ENCODE measurements at places on chromosomes 2 and 18.

DNA sequence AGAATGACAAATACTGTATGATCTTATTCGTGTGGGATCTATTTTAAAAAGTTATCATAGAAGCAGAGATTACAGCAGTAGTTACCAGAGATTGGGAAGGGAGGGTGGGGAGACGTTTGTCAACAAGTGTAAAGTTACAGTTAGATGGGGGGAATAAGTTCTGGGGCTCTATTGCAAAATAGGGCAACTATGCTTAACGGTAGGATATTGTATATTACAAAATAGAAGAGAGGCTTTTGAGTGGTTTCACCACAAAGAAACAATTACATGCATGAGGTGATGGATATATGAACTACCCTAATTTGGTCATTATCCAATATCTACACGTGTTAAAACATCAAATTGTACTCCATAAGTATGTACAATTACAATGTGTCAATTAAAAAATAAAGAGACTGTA lies 123.4 kb upstream of the NOSTRIN start:
- DNase-seq: no peak

DNA sequence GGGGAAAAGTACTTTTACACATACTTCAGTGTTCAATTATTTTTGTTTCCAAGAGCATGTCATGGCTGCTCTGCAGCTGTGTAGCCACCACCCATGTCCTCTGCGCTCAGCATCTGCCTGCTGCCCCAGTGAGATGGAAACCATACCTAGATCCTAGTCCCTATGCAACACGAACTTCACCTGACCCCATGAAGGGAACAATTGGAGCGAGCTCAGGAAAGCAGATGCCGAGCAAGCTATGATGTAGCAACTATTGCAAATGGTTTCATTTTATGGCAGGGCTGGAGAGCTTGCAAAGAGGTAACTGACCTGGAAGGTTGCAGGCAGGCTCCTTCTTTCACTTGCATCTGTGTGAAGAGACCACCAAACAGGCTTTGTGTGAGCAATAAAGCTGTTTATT lies 1.3 kb upstream of the CCDC141 start:
- no peak for DNase-seq

DNA sequence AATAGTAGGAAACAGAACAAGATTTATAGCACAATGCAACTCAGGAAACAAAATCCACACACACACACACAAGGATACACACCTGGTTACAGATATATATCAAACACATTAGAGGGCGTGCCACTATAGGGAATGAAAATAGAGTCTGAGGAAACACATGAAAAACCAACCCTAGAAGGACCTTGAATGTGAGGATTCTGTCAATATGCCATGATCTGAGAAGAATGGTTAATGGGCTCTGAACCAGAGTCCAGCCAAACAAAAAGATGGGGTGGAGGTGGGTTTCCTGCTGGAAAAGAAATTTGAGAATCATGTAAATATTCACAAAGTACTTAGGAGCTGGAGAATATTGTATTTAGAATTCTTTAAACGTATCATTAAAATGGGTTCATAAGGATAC lies 7.8 kb upstream of the TMEM37 start:
- no peak for DNase-seq

GRCh38 chr18:21743166-21743832 lies 2.7 kb downstream of the MIB1 start:
- DNase-seq: no peak

GRCh38 chr2:79271456-79271855 lies 111.9 kb upstream of the REG3A start:
- DNase-seq: no peak

DNA sequence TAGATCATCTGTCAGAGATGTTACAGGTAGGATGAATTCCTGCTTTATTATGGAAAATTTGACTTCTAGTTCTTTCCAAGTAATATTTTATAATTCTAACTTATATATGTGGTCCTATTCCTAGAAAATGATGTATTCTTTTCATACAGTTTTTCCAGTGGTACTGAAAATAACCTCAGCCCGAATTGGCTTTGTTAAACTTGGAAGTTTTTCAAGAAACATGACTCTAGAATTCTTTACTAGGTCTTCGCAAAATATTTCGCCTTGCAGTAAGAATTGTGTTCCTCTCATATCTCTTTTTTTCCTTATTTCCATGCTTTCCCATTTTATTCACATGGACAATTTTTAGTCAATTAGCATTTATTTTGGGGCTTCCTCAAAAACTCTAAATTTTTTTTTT lies 60.5 kb downstream of the BMPR2 start:
- no peak for DNase-seq

DNA sequence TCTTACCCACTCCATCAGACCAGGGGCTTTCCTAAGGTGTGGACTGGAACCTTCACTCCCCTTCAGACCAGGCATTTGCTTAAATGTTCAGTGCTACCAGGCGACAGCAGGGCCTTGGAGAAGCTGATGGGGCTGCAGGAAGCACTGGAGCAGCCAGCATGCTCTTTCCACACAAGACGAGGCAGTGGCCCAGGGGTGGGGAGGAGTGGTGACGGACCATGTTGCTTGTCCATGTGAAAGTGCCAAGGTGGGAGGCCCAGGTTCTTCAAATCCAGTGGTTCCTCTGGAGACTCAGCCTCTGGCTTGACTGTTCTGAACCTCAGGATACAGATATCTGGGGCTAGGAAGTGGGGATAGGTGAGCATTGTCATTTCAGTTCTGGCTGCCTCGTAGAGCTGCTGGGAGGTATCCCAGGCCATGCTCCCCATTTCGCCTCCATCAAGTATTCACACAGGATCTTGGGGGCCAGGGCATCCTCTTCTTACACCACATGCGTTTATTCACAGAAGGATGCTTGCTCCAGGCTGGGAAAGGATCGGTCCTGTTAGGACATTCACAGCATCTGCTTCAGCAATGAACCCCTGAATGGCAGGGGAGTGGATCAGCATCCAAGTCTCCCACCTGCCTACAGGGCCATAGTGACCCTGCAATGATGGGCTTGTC lies 62.2 kb downstream of the SFXN5 start:
- no peak for DNase-seq

DNA sequence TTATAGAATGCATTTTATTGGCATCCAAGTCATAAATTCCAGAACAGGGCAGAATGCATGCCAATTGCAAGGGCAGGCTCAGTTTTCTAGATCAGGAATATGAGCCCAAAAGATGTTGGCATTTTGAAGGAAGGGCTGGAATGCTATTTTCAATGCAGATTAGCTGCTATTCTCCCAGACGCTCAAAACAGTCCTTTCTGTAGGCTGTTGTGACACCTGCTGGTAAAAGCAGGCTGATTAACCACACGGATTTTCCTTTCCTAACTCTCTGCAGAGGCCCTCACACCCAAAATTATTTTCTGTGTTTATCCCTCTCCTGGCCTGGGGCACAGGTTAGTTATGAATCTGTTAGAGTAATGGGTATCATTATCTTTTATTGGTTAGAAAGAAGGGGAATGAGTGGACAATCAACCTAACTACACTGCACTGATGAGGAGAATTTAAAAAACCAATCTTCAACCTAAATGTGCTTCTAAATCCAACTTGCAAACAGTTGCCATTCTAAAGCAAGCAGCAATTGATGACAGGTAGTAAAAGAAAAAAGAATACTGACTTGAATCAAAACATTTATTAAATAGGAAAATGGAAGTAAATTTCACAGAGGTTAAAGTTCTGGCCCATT lies 94.0 kb downstream of the PLA2R1 start:
- no peak for DNase-seq

- DNase-seq: no peak
Measured at GRCh38 chr2:127418300-127419111, at the start of gene PROC. PROC (plus strand) TSS chr2:127418427; CDS start chr2:127419943, 1,516 bp downstream.

DNA sequence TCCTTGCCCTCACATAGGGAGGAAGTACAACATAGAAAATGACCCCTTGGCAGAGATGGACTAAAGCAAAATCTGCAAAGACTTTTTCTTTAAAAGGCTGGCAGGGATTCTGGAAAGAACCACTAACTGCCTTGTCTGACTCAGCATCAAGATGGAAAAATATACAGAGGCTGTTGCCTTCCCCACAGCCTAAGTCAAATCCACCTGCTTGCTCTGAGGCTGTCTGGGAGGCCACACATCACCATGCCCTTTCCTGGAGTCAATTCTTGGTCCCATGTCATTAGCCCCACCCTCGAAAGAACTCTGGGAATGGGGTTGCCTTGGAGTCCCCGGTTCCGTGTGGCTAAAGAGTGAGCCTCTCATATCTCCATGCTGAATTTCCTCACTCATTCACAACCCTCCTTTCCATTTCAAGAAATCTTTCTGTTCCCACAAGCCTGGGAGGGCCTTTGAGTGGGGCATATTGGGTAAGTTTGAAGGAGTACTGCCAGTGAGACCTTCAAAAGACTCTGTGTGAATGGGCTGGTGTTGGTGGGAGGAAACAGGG lies 39.4 kb downstream of the BMP10 start:
- no peak for DNase-seq

- no peak for DNase-seq
Measured at GRCh38 chr18:57026316-57026715, 120.6 kb upstream of the BOD1L2 start.

GRCh38 chr2:100077935-100078334 lies 64.5 kb downstream of the AFF3 start:
- no peak for DNase-seq

DNA sequence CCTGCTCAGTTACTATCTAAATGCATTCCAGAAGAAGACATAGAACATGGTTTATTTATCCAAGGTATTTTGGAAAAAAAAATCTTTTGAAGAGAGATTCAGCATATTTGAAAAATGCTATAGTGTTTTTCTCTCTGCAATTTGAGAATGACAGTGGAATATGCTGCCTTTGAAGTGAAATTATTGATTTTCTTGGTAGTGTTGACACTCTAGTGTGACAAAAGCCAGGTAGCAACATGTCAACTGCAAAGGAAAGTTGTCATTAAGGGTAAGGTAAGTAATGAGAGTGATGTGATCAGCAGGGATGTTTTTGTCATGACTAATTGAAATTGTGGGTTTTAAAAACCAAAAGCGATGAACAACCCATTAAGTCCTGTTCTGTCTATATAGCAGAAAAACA lies 1387.1 kb upstream of the TMEFF2 start:
- no peak for DNase-seq

DNA sequence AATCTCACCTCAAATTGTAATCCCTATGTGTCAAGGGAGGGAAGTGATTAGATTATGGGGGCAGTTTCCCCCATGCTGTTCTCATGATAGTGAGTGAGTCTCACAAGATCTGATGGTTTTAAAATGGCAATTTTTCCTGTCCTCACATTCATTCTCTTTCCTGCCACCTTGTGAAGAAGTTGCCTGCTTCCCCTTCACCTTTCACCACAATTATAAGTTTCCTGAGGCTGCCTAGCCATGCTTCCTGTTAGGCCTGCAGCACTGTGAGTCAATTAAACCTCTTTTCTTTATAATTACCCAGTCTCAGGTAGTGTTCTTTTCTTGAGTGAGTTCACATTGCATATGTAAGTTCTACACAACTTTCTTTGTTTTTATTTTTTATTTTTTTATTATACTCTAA lies 271.5 kb downstream of the EXOC6B start:
- no peak for DNase-seq

DNA sequence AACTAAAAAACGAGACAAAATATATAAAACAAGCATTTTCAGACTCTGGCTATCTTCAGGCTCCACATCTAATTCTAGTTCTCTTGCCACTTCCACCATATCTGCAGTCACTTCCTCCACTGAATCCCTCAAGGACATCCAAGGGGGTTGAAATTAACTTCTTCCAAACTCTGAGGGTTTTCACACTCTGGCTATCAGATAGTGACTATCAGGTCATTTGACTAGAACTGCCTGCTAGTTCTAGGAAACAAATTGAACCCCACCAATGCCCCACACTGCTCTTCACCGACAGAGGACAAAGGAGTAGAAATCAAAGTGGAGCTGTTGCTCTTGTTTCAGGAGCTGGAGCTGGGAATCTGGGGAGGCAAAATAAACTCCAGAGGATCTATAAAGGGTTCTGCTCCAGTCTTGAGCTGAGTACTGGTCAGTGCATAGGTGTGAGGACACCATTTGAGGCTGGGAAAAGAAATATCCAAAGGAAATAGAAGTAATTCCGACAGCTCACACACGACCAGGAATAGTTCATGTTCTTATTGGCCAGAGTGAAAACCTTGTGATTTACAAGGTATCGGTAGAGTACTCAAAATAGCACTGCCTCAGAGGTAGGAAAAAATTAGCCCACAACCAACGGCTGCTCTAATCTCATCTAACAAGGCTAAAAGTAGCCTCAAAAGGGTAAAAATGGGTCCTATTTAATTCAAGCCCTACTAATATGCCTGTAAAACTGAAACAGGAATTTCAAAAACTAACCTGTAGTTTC lies 71.3 kb downstream of the SMC6 start:
- no peak for DNase-seq

GRCh38 chr2:100806550-100806949 lies 13.4 kb upstream of the NPAS2 start:
- DNase-seq: no peak

DNA sequence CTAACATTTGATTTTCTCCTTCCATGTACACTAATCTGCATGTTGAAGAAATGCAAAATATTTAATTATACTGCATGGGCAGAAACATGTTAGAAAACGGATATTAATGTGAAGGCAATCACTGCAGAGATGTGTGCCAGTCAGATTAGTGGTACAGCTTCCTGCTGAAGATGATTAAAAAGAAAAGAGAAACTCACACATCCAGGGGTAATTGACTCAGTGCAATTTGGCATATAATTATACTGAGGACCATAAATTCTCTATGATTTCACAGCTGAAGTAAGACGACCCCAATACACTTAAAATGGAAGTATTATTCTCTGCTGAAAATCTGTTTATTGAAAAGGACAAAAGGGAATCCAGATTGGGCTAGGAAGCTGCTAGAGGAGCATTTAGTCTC lies 243.4 kb downstream of the TGIF1 start:
- DNase-seq: no peak

DNA sequence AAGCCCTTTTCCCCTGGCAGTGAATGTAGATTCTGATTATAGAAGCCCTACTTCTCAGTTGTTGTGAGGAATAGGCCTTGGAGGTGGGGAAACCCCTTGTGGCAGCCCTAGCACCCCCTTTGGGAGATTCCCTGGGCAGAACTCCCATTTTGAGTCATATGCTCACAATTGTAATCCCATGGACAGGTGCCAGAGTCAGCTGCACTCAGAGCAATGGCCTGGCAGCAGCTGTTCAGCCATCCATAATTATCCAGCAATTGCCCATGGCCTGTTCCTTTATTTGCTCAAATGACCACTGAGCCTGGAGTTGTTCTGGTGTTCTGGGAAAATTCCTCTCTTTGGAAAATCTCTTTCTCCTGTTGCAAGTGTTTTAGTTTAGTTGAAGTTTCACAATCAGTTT lies 71.7 kb downstream of the PTRHD1 start:
- DNase-seq: no peak

- no peak for DNase-seq
Measured at GRCh38 chr2:100213595-100213994, 71.2 kb upstream of the AFF3 start.

Data from type B pancreatic cell (in vitro differentiated cells).